Mesendoderm (in vitro differentiated cells): ENCODE measurements at places on chromosomes 7 and 10.

- DNase-seq: peak; percentile 53
Observed at GRCh38 chr7:39950473-39951225, 593 bp downstream of the CDK13 start.

DNA sequence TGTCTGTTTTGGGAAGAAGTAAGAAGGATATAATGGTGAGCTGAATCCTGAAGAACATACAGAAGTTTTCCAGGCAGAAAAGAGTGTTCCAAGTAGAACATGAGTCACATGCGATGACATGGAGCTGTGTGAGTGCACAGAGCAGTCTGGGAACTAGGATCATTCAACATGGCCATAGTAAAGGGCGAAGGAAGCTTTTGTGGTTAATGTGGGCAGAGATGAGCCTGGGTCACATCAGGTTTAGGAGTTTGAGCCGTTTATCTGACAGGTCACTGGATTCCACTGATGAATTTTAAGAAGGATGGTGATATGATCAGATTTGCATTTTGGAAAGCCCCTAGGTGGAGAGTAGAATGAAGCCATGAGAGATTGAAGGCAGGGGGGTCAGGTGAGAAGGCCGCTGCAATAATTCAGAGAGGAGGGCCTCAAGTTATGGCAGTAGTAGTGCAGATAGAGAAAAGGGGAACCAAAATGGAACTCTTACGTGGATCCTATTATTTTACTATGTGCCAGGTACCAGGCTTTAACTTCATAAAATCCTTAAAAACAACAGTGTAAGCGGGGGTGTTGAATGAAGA lies 171.3 kb downstream of the RNLS start:
- DNase-seq: no peak

GRCh38 chr7:93054975-93055374 lies 62.8 kb downstream of the SAMD9 start:
- DNase-seq: no peak

DNA sequence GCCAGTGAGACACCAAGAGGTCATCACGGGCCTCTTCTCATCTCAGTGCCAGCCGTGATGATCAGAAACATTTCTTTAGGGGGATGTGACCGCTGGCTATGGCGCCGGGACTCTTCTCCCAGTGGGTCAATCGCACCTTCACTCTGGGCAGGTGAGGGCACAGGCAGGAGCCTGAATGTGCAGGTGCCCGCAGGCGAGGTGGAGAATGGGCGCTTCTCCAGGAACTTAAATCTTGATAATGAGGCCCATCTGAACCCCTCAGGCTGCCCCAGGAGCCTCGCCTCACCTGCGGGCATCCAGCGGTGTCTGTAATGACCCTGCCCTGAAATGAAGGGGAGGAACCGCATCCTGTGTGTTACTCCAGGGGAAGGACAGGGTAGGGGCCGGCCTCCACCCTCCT lies 204.7 kb downstream of the ADARB2 start:
- no peak for DNase-seq

DNA sequence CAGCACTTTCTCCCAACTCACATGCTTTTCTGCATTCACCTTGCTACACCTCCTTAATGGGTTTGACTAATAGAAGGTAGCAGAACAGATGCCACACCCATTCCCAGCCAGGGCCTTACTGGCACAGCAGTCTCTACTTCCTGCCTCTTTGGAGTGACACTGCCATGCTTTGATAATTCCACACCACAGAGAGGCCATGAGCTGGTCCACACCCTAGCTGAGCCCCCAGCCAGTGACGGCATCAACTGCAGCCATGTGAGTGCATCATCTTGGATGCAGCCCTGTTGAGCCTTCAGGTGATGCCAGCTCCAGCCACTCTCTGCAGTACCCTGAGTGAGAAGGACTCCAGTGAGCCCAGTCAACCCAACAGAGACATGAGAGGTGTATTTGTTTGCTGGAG lies 27.5 kb upstream of the EZH2 start:
- no peak for DNase-seq

DNA sequence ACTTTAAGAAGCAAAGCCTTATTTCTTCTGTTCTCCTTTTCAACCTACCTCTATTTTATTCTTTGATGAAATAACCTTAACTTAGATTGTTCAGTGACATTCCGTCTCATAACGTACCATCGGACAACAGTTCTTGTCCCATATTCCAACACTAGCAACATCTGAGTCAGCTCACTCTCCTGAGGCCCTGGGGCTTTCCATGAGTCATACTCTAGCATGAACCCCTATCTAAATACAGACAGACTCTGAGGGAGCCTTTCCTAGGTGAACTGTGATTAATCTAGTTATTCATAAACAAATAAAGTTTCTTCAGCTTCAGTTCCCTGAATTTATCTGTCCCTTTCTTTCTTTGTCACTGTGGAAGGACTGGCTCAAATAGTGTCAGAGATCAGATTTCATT lies 168.7 kb upstream of the LYZL1 start:
- no peak for DNase-seq

DNA sequence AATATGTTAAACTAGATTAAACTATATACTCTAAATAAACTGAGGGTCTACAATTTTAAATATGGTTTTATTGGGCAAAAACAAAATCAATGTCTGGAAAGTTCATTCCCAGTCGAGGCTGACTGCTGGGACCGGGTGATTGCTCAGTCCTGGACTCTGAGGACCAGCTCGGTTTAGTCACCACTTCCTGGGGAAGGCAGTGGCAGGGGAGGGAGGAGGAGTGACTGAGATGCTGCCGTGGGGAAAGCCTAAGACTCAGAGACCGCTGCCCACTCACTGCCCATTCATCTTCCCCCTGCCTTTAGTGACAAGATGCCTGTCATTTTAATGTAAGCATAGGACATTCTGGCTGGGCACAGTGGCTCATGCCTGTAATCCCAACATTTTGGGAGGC lies 29.0 kb downstream of the ATOH7 start:
- DNase-seq: no peak

DNA sequence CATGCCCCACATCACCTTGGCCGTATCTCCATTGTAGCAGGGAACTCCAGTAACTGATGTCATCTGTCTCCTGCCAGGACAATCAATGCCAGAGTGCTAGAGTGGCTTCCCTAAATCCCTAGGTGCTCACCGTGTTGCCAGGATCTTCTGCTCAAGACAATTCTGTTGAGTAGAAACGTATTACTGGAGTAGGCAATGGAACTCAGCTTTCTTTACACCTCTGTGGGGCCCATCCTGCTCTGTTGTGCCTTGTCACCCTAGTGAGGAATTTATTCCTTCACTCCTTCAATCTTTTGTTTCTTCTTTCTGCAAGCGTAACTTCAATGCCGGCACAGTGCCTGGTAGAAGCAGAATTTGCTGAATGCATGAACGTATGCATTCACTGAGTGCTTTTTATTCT lies 305.5 kb upstream of the ZMIZ1 start:
- DNase-seq: no peak

DNA sequence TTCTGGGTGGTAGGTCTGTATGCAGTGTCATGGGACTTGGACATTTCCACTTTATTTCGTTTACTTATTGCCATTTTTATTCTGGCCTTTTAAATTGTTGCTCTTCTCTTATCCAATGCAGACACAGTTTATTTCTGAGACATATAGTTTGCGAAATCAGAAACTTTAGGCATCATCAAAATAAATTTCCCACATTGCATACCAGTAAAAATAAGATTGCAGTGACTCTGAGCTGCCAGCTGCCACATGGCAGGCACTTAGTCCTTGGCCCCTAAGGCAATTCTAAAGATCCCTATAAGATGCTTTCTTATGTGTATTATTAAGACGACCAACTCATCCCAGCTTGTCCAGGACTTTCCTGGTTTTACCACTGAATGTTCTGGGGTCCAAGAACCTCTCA lies 81.8 kb upstream of the ANKRD1 start:
- no peak for DNase-seq

- no peak for DNase-seq
Observed at GRCh38 chr10:28765641-28766040, 88.3 kb downstream of the BAMBI start.

GRCh38 chr10:111128331-111129180 lies 51.7 kb downstream of the ADRA2A start:
- DNase-seq: peak; percentile 29

GRCh38 chr10:103548581-103549348 lies 55.3 kb downstream of the NEURL1 start:
- DNase-seq: no peak

GRCh38 chr10:88428442-88428841 lies 154.7 kb downstream of the RNLS start:
- peak; percentile 45 for DNase-seq

- DNase-seq: no peak
Observed at GRCh38 chr7:121537031-121537430, 140.9 kb upstream of the FAM3C start.

- no peak for DNase-seq
Observed at GRCh38 chr7:51045319-51046102, 262.8 kb upstream of the GRB10 start.

GRCh38 chr10:123746061-123746460 lies 79.9 kb downstream of the GPR26 start:
- DNase-seq: no peak

- no peak for DNase-seq
Observed at GRCh38 chr7:150322114-150322832, 882 bp upstream of the LRRC61 start.

DNA sequence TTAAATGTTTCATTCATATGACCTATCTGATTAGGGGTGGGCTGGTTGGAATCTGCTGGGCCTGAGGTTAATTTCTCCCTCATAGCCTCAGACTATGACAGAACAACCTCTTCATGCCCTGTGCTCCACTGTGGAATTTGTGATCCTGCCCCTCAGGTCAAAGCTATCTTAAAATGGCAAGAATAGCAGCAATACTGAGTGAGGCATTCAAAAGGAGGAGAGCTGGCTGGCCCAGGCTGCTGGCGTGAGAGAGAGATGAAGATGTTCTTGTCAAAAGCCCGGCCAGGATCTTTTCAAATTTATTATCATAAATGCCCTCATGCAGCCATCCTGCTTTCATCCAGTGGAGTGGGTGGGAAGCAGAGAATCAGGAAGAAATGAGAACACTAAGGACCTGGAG lies 41.8 kb upstream of the PLCE1 start:
- DNase-seq: no peak

DNA sequence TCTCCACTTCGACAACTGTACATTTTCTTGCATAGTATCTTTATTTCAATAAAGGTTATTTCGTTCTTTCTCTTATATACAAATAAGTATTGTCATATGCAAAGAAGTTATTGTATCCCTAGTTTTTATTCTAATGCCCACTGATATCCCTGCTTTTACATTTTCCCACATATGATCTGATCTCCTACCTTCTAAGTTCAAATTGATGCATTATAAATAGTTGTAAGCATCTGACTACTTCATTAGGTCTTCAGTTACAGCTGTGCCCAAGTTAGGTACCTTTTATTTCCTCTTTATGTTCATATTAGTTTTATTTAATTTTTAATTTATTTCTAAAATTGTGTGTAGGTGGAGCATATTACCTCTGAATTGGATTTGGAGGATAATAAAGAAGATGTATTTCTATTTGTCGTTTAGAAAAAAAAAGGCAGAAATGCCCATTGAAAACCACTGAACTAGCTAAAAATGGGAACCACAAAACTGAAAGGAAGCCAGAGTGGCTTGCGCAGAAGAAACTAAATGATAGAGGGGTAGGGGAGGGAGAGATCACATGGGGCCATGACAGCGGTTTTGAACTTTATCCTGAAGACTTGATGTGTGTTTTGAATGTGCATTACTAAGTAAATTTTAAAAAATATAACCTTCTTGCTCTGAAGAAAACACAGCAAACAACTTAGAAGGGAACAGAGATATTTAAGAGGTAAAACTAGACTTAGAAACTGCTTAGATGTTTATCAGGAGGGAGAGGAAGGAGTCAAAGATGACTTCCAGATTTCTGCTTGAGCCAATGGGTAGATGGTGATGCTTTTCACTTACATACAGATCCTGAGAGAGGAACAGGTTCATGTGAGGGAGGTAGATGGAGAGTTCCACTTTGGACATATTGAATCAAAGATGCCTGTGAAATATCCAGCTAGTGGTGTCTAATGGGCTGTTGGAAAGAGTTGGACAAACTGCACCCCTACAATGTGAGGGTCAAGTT lies 9.3 kb upstream of the ZC3HAV1L start:
- DNase-seq: no peak

GRCh38 chr10:96719850-96720421 lies 378 bp downstream of the PIK3AP1 start:
- peak; percentile 80 for DNase-seq

- no peak for DNase-seq
Observed at GRCh38 chr10:132958883-132959558, 16.7 kb upstream of the CFAP46 start.

GRCh38 chr7:44631458-44632115 lies 25.2 kb downstream of the OGDH start:
- DNase-seq: no peak

- DNase-seq: no peak
Observed at GRCh38 chr10:23406409-23406808, 32.5 kb upstream of the OTUD1 start.

- no peak for DNase-seq
Observed at GRCh38 chr10:90413196-90413595, 444.6 kb downstream of the HTR7 start.

DNA sequence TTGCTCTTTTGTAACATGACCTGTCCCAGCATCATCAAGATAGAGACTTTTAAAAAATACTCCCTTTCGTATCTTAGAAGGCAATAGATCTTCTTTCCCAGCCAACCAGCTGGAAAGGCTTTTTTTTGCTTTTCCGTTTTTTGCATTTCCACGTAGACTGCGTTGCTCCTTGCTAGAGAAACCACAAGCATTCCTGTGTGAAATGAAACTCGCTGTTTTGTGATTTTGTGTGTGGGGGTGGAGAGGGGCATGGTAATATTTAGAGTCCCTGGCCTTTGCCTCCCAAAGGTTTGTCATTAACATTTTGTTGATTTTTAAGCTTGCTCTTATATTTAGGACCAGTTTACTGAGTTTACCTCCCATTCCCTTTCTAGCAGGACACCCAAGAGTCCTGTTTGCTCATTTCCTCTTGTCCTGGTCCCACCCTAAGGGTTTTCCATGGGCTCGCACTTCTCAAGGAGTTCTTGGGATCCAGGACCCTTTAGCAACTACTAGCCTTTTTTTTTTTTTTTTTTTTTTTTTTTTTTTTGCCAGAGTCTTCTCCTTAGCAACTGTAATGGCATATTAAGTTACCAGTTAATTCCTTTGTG lies 243.6 kb downstream of the BICC1 start:
- DNase-seq: no peak

DNA sequence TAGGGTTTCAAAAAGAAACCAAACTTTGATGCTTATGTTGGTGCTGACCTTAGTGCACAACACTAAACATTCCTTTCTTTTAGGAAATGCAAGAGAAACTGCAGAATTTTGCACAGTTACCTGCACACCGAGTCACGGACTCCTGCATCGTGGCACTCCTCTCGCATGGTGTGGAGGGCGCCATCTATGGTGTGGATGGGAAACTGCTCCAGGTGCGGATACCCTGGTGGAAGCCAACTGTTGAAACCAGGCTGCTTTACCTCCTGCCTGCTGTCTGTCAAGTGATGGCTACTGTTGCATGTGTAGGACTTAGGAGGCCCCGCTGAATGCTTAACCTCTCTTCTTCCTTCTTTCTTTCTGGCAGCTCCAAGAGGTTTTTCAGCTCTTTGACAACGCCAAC lies 11.7 kb downstream of the CASP2 start:
- DNase-seq: peak; percentile 70

- DNase-seq: peak; percentile 56
Observed at GRCh38 chr10:34960983-34961382, 129.2 kb downstream of the CUL2 start.

- no peak for DNase-seq
Observed at GRCh38 chr10:20922451-20922850, 25.3 kb upstream of the NEBL start.
